CD8-positive, alpha-beta memory T cell (primary cell): ENCODE measurements at places on chromosomes 7 and 10. TPM values are rescaled to one million over a fixed set of nuclear protein-coding genes. Genes with fewer than 3 reads are reported as not detected.

DNA sequence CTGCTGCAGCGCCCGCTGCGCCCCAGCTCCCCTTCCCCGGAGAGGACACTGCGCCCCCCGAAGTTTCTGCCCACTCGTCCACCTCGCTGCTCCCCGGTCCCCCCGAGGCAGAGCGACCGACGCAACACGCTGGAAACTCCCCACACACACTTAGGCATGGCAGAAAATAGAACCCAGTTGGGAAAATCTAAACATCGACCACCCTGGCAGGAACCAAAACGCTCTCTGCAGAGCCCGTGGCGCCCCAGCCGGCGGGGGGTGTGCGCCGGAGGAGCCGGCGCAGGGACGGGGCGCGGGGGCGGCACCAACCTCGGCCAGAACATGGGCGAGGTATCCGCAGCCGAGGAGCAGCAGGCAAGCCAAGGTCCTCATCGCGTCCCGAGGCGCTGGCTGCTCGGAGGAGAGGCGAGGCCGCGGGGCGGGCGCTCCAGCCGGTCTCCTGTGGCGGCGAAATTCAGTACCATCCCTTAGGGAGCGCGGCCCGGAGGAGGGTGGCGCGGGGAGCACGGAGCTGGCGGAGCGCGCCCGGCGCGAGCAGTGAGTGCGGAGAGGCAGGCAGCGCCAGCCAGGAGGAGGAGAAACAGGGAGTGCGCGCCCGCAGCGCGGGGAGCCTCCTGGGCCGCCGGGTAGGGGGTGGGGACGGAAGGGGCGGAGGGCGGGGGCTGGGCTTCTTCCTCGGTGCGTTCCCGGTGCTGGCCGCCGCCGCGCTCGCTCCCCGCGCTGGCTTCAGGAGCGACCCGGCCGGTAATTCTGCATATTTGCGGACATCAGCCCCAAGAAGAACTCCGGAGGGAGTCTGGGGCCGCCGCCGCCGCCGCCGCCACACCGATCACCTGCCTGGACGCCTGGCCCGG, 789 bp downstream of the PDGFA start:
- H3K27ac ChIP-seq: no peak overlapping the region
- DNase-seq: no peak
- peaks cover 23% of the 10 kb centered on the region for H3K27me3 ChIP-seq
- no peaks in the 10 kb centered on the region for H3K36me3 ChIP-seq

DNA sequence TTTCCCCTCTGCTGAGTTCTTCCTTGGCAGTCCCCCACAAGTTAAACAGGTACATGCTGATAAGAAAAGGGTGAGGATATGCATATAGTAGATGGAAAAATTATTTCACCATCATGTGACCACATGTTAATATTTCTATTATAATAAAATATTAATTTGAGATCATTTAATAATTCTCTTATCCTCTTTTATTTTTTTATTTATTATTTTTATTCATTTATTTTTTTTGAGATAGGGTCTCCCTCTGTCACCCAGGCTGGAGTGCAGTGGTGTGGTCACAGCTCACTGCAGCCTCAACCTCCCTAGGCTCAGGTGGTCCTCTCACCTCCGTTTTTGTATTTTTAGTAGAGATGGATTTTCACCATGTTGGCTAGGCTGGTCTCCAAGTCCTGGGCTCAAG, 11.6 kb upstream of the GLI3 start:
- H3K4me3 ChIP-seq: no peak overlapping the region
- DNase-seq: no peak
- H3K27ac ChIP-seq: no peak overlapping the region
- no peaks in the 10 kb centered on the region for H3K4me1 ChIP-seq
- no peaks in the 10 kb centered on the region for H3K27me3 ChIP-seq
- no peaks in the 10 kb centered on the region for H3K36me3 ChIP-seq

DNA sequence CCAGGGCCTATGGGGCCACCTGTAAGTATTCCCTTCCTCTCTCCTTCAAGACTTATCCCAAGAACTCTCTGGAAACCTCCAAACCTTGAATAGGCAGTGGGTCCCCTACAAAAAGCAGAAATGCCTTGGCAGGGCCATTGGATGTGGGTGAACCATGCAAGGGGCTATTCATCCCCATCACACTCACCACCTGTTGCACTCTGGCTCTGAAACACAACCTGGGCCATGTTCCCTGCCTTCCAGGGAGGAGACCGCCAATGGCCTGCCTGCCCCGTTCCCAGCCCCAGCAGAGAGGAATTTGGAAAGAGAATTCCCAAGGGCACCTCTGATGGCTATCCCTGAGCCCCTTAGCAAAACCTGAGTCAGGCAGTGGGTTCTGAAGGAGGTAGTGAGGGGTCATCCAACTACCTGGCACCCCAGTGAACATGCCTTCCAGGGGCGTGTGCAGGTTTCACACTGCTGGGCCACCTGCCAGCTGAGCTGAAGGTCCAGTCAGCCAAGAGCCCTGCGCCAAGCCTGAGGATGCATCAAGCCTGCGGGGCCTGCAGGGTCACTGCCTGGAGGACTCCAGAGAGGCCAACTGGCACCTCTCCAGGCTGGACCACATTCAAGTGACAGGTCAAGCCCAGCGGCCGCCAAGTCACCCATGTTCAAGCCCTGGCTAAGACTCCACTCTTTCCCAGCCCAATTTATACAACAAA, 101.3 kb downstream of the COL13A1 start:
- H3K27ac ChIP-seq: no peak overlapping the region
- no peak for DNase-seq
- no peaks in the 10 kb centered on the region for H3K36me3 ChIP-seq

DNA sequence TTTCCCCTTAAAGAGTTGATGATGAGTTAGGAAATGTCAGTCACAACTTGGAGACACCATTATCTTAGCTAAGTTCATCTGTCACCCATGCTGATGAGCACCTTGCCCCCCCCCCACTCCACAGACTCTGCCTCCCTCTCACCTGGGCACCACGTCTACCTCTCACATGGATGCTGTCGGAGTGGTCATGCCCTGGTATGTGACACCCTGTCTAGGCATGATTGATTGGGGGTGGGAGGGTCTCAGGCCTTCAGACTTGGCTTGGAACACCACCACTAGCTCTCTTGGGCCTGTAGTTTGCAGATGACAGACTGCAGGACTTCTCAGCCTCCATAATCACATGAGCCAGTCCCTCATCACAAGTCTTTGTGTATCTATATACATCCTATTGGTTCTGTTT, 78.0 kb downstream of the WDR37 start:
- DNase-seq: no peak
- no peak overlapping the region for H3K4me3 ChIP-seq
- no peaks in the 10 kb centered on the region for H3K27me3 ChIP-seq

Gene DAGLB
- total RNA-seq: 16.1 TPM

DNA sequence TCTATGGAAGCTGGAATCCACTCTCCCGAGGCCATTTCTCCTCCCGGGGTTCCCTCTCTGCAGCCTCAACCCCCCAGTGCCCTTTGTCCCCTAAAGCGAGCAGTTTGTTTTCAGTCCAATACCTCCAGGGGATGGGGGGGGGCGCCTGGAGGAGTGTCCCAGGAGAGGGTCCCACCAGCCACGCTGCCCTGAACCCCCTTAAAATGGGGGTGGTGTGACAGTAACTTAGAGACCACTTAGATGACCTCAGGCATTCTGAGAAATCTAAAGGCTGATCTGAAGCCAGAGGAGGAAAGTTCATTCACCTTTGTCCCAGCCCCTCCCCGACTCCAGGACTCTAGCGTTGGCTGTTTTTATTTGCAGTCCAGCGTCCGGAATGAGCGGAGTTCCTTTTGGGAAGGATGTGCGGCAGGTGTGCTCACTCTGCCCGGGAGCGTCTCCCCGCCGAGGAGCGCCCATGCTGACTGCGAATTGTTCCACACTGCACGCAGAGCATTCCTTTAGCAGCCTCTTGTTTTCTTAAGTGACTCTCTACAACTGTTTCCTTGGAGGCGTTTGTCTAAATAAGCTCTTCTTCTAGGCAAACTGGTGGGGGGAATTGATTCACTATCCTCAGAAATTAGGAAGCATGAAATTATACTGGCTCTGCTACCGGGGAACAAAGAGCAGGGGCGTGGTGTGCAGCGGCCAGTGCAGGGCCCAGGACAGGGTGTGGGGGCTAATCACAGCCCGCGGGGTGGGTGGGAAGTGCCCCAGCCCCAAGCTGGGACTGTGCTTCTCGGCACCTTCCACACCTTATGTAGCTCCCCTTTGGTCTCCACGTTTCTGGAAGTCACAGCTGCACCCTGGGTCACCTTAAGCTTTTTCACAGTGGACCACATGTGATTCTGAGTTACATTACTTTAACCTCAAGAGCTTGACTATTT, 46.3 kb downstream of the SYPL1 start:
- H3K27me3 ChIP-seq: no peaks in the 10 kb centered on the region
- no peaks in the 10 kb centered on the region for H3K36me3 ChIP-seq
- peaks cover 7% of the 10 kb centered on the region for H3K4me1 ChIP-seq
- no peak overlapping the region for H3K27ac ChIP-seq

GRCh38 chr7:127733986-127734385, 82.0 kb downstream of the SND1 start:
- H3K4me3 ChIP-seq: no peak overlapping the region
- no peaks in the 10 kb centered on the region for H3K27me3 ChIP-seq
- H3K4me1 ChIP-seq: no peaks in the 10 kb centered on the region
- H3K36me3 ChIP-seq: peaks cover 3% of the 10 kb centered on the region

DNA sequence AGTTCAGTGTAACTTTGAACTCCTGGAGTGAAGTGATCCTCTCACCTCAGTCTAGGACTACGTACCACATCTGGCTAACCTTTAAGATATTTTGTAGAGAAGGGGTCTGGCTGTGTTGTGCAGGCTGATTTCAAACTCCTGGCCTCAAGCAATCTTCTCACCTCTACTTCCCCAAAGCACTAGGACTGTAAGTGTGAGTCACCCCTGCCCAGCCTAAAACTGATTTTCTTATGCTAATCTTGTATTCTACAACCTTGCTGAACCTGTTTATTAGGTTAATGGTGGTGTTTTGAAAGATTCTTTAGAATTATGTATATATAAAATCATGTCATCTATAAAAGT, 58.0 kb downstream of the LCOR start:
- no peak for DNase-seq
- no peak overlapping the region for H3K4me3 ChIP-seq
- no peaks in the 10 kb centered on the region for H3K27me3 ChIP-seq
- H3K4me1 ChIP-seq: no peaks in the 10 kb centered on the region
- H3K36me3 ChIP-seq: no peaks in the 10 kb centered on the region
- no peak overlapping the region for H3K27ac ChIP-seq

DNA sequence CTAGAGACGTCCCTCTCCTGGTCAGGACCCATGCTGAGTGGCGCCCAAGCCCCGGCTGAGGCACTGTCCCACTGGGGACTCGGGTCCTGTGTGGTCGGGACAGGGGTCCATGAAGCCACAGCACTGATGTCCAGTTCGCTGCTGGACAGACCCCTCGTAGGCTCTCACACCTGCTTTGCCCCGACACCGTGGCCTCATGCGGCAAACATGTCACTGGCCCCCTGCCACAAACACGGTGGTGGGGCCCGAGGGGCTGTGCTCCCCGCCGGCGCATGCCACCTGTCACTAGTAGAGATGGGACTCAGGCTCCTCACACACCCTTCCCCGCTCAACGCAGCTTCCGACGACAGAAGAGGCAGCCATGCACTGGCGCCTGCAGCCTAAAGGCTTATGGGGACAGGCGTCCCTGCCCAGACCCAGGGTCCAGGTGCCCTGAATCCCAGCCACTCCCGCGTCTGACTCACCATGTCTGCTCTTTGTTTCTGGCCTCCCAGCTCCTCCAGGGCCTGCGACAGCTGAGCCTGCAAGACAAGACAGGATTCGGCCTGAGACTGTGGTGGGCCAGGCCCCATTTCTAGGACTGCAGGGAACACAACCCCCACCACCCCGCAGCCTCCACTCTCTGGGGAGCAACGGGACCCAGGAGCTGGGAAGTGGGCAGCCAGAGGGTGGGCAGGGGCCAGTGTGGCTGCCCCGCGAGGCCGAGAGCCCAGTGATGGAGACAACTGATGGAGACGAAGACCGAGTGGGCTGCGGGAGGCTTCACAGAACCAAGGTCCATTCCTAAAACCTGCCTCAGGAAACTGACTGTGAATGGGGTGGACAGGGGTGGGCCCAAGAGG, 230.9 kb downstream of the MAD1L1 start:
- no peaks in the 10 kb centered on the region for H3K36me3 ChIP-seq
- no peaks in the 10 kb centered on the region for H3K4me1 ChIP-seq
- no peak overlapping the region for H3K27ac ChIP-seq
- DNase-seq: no peak
- H3K4me3 ChIP-seq: no peak overlapping the region

- H3K4me3 ChIP-seq: no peak overlapping the region
- H3K36me3 ChIP-seq: no peaks in the 10 kb centered on the region
- no peaks in the 10 kb centered on the region for H3K27me3 ChIP-seq
- no peak for DNase-seq
Observed at GRCh38 chr10:132245056-132245455, 58.3 kb downstream of the DPYSL4 start.

DNA sequence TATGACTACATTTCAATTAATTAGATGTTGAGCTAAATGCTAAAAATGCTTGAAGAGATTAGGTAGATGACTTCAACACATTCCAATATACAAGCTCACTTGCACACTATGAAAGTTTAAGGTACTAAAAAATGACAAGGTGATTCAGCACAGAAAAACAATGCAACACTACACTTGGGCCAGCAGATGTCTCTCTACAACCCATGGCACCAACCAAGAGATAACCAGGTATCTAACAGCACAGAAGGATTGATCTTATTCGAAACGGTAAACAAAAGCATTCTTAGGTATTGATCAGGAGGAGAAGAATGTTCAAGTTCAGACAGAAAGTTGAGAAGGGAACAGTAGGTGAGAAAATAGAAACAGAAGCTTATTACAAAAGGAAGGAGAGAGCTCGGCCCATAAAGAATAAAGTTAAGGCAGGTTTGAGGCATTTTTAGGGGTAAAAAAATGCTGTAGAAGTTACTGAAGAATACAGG, 248.2 kb upstream of the KLF14 start:
- H3K4me3 ChIP-seq: no peak overlapping the region
- peaks cover 69% of the 10 kb centered on the region for H3K4me1 ChIP-seq
- no peak overlapping the region for H3K27ac ChIP-seq
- H3K36me3 ChIP-seq: no peaks in the 10 kb centered on the region
- H3K27me3 ChIP-seq: no peaks in the 10 kb centered on the region
